ENCODE measurements at places on chromosomes 7 and 10. TPM values are rescaled to one million over a fixed set of nuclear protein-coding genes. Genes with fewer than 3 reads are reported as not detected.
A peak's percentile ranks its signal among the peaks of the same experiment; 100 is the strongest.

The AKR1D1 gene
- not detected for total RNA-seq

DNA sequence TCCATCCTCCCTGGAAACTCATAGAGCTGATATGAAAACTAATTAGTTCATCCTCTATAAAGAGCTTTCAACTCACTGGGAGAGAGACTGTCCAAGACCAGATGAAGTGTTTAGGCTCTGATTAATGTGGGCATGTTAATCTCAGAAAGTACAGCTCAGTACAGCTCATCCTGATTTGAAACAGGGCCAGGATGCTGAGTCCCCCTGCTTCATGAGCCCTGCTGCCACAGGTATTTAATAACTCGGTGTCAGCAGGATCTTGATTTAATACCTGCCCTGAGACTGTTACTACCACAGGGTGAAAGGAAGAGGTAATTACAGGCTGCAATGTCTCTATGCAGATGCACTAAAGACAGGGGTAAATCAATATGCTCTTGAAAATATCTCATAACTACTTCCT, 10.8 kb downstream of the LMOD2 start:
- no peak overlapping the region for H3K27ac ChIP-seq

DNA sequence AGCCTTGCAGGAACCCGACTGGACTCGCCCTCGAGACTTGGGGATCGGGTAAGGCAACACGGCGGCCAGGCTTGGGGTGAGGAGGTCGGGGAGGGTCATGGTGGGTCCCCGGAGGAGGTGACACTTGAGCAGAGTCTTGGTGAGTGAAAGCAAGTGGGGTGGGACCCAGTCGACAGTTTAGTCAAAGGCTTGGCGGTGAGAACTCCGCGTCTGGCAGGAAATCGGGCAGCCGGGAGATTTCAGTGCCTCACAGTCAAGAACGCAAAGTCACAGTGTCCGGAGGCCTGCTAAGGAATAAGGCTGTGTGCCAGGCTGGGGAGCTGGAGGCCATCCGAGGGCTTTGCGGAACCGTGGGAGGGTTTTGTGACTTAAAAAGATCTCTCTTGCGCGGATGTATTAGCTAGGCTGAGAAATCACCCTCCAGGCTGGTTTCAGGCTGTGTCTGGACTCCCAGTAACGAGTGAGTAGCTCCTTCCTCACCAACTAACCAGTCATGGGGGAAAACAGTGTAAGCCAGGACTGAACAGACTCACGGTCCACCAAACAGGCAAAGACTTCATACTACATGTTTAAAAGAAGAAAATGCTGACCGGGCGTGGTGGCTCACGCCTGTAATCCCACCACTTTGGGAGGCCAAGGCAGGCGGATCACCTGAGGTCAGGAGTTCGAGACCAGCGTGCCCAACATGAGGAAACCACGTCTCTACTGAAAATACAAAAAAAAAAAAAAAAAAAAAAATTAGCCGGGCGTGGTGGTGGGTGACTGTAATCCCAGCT, 613 bp downstream of the AP5Z1 start:
- peaks cover 2% of the 10 kb centered on the region for H3K4me1 ChIP-seq
- H3K27ac ChIP-seq = peak overlapping the region; percentile 93
- H3K36me3 ChIP-seq = peaks cover 4% of the 10 kb centered on the region
- H3K27me3 ChIP-seq = no peaks in the 10 kb centered on the region
- peak overlapping the region; percentile 76 for H3K4me3 ChIP-seq

- H3K4me1 ChIP-seq = no peaks in the 10 kb centered on the region
- DNase-seq = peak; percentile 6
- no peak overlapping the region for H3K27ac ChIP-seq
- H3K4me3 ChIP-seq = no peak overlapping the region
- no peaks in the 10 kb centered on the region for H3K27me3 ChIP-seq
These were observed 675.4 kb upstream of the FOXK1 start for GRCh38 chr7:4006687-4007086.

GRCh38 chr7:39527296-39527695, 38.9 kb upstream of the YAE1 start:
- no peaks in the 10 kb centered on the region for H3K4me1 ChIP-seq
- no peak overlapping the region for H3K4me3 ChIP-seq
- no peaks in the 10 kb centered on the region for H3K27me3 ChIP-seq
- no peaks in the 10 kb centered on the region for H3K36me3 ChIP-seq
- no peak for DNase-seq

The HKDC1 gene
- 2.1 TPM for total RNA-seq

DNA sequence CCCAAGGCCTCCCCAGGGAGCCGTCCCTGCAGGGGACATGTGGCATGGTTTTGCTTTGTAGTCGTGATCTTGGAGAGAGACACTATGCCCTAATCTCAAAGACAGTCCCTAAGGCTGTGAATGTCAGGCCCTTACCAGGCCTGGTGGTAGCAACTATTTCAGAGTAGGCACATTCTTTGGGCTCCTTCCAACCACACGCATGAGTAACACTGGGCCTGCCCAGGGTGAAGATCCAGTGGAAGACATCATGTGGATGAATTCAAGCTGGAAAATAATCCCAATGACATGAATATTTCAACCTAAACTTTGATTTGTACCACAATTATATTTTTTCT, 39.5 kb upstream of the INSIG1 start:
- no peaks in the 10 kb centered on the region for H3K36me3 ChIP-seq
- H3K4me3 ChIP-seq = no peak overlapping the region
- H3K4me1 ChIP-seq = peaks cover 13% of the 10 kb centered on the region

DNA sequence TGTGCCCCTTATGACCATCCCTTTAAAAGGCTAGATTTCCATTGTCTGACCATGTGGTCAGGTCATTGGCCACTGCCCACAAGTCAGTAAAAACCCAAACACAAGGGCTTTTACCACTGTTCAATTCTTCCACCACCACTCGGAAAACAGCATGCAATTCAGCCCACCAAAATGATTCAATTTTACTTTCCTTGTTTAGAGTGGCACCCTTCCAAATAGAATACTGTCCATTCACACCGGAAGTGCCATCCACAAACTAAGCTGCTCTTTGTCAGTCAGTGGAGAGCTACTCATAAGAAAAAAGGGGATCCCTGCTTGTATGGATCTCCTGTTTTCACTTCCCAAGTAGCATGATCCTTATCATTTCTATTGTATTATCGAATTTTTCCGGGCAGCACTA, 350.7 kb upstream of the MBL2 start:
- no peak for DNase-seq
- no peak overlapping the region for H3K27ac ChIP-seq
- H3K27me3 ChIP-seq = no peaks in the 10 kb centered on the region
- no peaks in the 10 kb centered on the region for H3K4me1 ChIP-seq
- no peak overlapping the region for H3K4me3 ChIP-seq

DNA sequence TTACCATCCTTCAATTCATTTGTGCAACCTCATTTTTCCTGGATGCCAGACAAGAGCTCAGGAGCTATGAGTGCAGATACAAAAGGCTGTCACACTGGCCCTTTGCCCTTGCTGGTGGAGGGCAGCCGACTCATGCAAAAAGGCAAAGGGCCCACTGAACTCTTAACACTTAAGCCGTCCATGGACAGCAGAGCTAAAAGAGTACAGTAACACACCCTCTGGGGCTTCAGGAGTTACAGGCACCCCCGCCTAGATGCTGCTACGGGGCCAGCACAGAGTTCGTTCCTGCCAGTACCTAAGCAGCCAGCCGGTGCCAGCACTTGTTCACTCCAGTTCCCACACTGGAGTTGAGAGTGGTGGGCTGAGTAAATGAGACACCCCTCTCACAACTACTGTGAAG, 69.9 kb upstream of the MRLN start:
- H3K27me3 ChIP-seq = no peaks in the 10 kb centered on the region
- H3K27ac ChIP-seq = no peak overlapping the region
- no peaks in the 10 kb centered on the region for H3K4me1 ChIP-seq
- no peak overlapping the region for H3K4me3 ChIP-seq
- no peaks in the 10 kb centered on the region for H3K36me3 ChIP-seq

- H3K27ac ChIP-seq = no peak overlapping the region
- no peak overlapping the region for H3K4me3 ChIP-seq
- H3K4me1 ChIP-seq = no peaks in the 10 kb centered on the region
- H3K27me3 ChIP-seq = no peaks in the 10 kb centered on the region
- H3K36me3 ChIP-seq = no peaks in the 10 kb centered on the region
These were observed 558.8 kb upstream of the CNTNAP2 start for GRCh38 chr7:145557805-145558204.

The EBF3 gene
- total RNA-seq = under 0.01 TPM

The GRM3 gene
- not detected for total RNA-seq

The XRCC2 gene
- under 0.01 TPM for total RNA-seq

DNA sequence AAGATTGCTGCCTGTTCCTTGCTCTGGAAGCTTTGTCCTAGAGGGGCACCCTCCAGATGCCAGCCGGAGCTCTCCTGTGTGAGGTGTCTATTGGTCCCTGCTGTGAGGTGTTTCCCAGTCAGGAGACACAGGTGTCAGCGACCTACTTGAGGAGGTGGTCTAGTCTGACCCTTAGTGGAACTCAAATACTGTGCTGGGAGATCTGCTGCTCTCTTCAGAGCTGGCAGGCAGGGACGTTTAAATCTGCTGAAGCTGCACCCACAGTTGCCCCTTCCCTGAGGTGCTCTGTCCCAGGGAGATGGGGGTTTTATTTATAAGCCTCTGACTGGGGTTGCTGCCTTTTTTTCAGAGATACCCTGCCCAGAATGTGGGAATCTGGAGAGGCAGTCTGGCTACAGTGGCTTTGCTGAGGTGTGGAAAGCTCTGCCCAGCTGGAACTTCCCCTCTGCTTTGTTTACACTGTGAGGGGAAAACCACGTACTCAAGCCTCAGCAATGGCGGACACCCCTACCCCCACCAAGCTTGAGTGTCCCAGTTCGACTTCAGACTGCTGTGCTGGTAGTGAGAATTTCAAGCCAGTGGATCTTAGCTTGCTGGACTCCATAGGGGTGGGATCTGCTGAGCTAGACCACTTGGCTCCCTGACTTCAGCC, 119.2 kb downstream of the PPP1R9A start:
- H3K4me1 ChIP-seq = no peaks in the 10 kb centered on the region
- DNase-seq = peak; percentile 12
- no peak overlapping the region for H3K4me3 ChIP-seq
- no peak overlapping the region for H3K27ac ChIP-seq

GRCh38 chr7:9091282-9091681, 657.9 kb downstream of the NXPH1 start:
- H3K4me1 ChIP-seq = no peaks in the 10 kb centered on the region
- DNase-seq = no peak
- no peak overlapping the region for H3K4me3 ChIP-seq

The PNLIPRP2 gene
- total RNA-seq = not detected

The CYCS gene
- 25.7 TPM for total RNA-seq

The EN2 gene
- total RNA-seq = not detected

GRCh38 chr10:49300140-49300974, 1.4 kb downstream of the C10orf71 start:
- no peaks in the 10 kb centered on the region for H3K36me3 ChIP-seq
- H3K4me3 ChIP-seq = no peak overlapping the region
- H3K27ac ChIP-seq = no peak overlapping the region
- peak; percentile 2 for DNase-seq
- no peaks in the 10 kb centered on the region for H3K4me1 ChIP-seq
- peaks cover 11% of the 10 kb centered on the region for H3K27me3 ChIP-seq

The UPK3B gene
- total RNA-seq = under 0.01 TPM

The EPHA1 gene
- total RNA-seq = under 0.01 TPM

DNA sequence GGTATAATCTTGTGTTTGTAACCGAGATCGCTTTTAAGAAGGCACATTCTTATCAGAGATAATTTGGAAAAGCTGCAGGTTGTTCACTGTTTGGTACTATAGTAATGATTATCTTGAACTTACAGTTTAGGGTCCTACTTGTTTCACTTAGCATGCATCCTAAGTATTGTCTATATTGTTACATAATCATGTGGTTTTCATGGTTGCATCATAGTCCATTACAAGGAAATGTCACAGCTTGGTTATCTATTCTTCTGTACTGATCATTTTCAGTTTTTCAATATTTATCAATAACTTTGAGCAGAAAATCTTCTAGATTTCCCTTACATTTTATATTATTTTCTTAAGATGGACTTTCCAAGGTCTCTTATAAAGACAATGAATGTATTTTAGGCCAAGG, 116.3 kb downstream of the PLPP4 start:
- no peak overlapping the region for H3K27ac ChIP-seq
- DNase-seq = no peak
- no peak overlapping the region for H3K4me3 ChIP-seq
- no peaks in the 10 kb centered on the region for H3K36me3 ChIP-seq

DNA sequence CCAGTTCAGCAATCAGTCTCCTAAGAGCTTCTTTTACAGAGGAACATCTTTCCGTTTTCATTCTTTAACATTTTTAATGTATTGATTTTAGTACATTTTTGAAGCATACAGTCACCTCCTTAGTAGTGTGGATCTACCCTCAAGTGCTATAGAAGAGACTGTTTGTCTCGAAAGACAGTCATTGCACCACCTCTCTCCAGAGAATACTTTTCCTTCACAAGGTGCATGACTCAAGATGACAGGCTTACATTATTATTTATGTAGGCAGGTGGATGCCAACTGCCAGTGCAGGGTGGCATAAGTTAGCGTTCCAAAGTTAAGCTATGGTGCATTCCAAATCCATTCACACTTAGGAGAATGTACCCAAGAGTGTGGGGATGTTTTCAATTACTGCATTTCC, 71.8 kb downstream of the ZEB1 start:
- no peak overlapping the region for H3K4me3 ChIP-seq
- no peaks in the 10 kb centered on the region for H3K27me3 ChIP-seq
- H3K4me1 ChIP-seq = peaks cover 2% of the 10 kb centered on the region
- DNase-seq = no peak

The OR9A2 gene
- not detected for total RNA-seq

- peaks cover 13% of the 10 kb centered on the region for H3K4me1 ChIP-seq
- no peaks in the 10 kb centered on the region for H3K27me3 ChIP-seq
- no peak for DNase-seq
- H3K27ac ChIP-seq = no peak overlapping the region
These were observed 67.1 kb upstream of the DUSP5 start for GRCh38 chr10:110430340-110431273.

DNA sequence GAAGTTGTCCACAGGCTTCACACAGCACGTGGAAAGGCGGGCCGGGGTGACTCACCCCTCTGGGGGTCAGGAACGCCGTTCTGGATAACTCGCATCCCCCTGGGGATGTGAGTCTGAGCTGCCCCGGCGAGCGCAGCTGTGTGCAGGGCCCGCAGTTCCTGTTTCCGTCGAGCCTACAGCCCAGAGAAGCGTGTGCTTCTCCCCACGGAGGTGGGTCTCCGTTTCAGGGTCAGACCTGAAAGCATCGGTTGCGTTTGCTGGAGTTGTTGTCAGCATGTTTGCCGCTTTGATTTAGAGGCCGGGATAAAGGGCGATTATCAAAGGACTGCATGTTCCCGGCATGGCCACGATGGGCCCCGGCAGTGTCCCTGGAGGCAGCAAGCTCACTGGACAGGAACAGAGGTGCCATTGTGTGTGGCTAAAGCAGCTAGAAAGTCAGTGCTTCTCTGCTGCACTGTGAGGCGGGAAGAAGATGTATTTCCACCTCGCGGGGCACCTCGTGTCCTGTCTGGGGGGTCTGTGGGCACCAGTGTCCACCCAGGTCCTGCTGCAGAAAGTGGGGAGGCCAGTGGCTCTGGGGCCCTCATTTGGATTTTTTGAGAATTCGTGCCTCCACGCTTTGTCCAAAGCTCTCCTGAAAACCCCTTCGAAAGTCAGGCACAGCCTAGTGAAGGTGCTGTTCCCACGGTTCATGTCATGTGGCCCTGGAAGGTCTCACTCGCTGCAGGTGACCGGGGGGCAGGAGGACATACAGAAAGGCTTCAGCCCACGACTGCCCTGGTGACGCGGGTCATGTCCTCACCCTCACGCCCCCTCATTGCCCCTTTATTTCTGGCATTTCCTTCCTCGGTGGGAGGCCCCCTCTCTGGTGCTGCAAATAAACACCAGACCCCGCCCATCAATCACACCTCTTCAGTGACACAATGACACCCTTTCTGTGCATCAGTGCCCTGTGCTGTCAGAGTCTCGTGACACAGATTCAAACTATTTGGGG, 27.4 kb upstream of the GDI2 start:
- H3K27me3 ChIP-seq = no peaks in the 10 kb centered on the region
- H3K4me1 ChIP-seq = peaks cover 5% of the 10 kb centered on the region
- H3K36me3 ChIP-seq = no peaks in the 10 kb centered on the region
- H3K27ac ChIP-seq = no peak overlapping the region

The CCDC146 gene
- 2.8 TPM for total RNA-seq

The KNDC1 gene
- total RNA-seq = 0.50 TPM

Data from fibroblast of lung (primary cell).